ENCODE measurements at places on chromosomes 6 and 20.

DNA sequence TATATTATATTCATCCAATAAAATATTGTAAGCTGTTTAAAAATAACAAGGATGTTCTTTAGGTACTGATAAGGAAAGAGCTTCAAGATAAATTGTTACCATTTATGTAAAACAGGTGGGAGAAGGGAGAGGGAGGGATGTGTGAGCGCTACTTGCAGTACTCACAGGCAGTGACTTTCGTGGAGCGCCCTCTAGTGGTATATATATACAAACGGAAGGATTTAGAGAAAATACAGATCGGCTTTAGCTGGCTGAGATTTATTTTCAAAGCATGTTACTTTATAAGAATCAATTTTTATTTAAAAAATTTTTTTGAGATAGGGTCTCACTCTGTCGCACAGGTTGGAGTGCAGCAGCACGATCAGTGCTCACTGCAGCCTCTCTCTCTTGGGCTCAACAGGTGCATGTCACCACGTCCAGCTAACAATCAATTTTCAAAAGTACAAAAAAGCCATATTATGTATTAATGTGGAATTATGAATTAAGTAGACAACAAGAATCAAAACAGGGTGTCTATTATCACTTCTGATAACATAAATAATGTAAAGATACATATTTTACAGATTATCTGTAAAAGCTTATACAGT lies 3.3 kb upstream of the MOG start:
- no peak for DNase-seq

GRCh38 chr20:45020236-45020886 lies 54.0 kb downstream of the STK4 start:
- no peak for DNase-seq

- DNase-seq = no peak
Measured at GRCh38 chr6:135985471-135985870, 134.0 kb downstream of the PDE7B start.

DNA sequence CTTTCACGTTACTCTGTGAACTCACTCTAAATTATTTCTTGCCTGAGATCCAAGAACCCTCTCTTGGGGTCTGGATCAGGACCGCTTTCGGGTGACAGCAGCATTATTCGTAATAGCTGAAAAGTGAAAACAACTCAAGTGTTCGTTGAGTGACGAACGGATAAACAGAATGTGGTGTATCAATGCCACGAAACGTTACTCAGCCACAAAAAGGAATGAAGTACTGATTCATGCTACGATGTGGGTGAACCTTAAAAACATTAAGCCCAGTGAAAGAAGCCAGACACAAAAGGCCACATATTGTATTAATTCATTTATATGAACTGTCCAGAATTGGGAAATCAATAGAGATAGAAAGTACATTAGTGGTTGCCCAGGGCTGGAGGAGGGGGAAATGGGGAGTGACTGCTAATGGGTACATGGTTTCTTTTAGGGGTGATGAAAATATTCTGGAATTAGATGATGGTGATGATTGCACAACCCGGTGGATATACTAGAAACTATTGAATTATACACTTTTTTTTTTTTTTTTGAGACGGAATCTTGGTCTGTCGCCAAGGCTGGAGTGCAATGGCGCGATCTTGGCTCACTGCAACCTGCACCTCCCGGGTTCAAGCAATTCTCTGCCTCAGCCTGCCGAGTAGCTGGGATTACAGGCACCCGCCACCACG lies 8.4 kb downstream of the PTGIS start:
- no peak for DNase-seq

DNA sequence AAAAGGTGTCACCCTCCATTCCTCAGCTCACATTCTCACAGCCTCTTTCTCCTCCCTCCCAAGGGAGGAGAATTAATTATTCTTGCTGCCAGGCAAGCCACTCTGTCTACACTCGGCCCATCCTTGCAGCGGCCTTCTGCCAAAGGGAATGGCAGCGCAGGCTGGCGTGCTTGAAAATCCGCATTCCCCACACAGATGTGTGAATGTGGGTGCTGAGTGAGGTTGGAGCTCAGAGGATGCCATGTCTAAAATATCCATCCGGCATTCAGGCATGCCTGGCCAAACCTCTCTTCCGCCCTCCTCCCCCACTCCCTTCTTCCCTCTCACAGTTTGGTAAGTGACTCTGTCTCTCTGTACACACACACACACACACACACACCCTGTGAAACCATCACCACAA lies 27.7 kb downstream of the PNPLA1 start:
- DNase-seq = no peak

DNA sequence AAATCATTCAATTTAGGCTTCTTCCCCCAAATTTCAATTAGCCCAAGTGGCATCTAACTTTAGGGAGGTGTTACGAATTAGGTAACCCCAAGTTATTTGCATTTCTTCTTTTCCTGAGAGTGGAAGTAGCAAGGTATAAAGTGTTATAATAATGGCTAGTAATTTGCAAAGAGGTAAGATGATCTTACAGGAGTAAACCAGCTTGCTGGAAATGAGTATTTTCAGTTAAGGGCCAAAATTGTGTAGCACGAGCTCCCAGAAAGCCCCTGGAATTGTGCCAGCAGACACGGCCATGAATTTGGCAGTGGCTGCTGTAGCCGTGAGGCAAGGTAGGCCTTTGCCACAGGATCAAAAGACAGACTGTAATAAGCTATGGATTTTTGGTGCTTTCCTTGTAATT lies 38.0 kb downstream of the CITED2 start:
- DNase-seq = peak; percentile 33

DNA sequence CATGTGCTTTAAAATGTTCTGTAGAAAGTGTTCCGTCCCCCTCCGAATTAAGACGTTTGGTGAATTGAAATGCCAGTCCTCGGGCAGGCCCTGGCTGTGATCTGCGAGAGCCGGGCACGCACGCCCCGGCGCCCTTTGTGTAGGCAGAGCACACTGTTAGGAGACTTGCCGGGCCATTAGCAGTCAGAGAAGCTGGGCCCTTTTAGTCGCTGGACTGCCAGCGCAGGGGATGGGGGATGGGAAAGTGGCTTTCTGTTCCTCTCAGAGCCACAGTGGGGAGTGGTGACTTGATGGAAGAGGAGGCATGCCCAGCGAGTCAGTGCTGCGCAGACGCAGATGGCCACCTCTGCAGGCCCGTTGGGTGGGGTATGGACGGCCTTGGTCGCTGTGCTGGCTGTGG lies 2.2 kb downstream of the PPP1R3G start:
- DNase-seq = no peak

GRCh38 chr20:25992146-25992545 lies 295.5 kb upstream of the ZNF337 start:
- no peak for DNase-seq

GRCh38 chr20:51533291-51534172 lies 9.0 kb downstream of the NFATC2 start:
- DNase-seq = no peak

- DNase-seq = no peak
Measured at GRCh38 chr6:125984311-125984710, 2.0 kb upstream of the TRMT11 start.

- no peak for DNase-seq
Measured at GRCh38 chr6:129494586-129494985, 215.4 kb downstream of the ARHGAP18 start.

GRCh38 chr6:1390133-1390945 lies 963 bp downstream of the FOXF2 start:
- DNase-seq = no peak

DNA sequence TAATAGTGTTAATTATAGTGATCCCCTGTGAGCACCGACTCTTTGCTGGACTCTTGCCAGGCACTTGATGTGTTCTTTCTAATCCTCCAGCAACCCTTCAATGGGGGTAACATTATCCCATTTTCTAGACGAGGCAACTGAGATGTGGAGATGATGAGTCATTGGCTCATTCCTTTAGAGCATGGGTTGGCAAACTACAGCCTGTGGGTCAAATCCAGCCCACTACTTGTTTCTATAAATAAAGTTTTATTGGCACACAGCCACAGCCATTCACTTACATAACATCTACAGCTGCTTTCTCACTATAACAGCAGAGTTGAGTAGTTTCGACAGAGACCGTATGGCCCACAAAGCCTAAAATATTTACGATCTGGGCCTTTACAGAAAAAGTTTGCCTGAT lies 249.5 kb upstream of the KCNG1 start:
- no peak for DNase-seq

GRCh38 chr6:168475188-168476013 lies 34.4 kb downstream of the SMOC2 start:
- no peak for DNase-seq

DNA sequence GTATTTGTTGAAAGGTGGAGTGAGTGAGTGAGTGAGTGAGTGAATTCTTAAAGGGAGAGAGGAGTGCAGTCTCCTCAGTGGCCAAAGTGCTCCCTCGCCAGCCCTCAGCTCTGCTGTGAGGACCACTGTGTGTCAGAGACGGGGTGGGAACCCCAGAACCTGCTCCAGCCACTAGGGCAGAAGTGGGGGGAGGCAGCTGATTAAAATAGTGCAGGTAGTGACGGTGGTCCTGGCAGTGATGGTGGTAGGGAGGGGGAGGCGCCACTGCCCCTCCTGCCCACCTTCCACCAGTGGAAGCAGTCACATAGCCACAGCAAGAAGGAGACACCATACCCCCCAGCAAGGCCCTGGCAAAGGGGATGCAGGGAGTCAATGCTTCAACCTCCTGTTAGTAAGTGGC lies 133.5 kb downstream of the PHACTR3 start:
- no peak for DNase-seq

DNA sequence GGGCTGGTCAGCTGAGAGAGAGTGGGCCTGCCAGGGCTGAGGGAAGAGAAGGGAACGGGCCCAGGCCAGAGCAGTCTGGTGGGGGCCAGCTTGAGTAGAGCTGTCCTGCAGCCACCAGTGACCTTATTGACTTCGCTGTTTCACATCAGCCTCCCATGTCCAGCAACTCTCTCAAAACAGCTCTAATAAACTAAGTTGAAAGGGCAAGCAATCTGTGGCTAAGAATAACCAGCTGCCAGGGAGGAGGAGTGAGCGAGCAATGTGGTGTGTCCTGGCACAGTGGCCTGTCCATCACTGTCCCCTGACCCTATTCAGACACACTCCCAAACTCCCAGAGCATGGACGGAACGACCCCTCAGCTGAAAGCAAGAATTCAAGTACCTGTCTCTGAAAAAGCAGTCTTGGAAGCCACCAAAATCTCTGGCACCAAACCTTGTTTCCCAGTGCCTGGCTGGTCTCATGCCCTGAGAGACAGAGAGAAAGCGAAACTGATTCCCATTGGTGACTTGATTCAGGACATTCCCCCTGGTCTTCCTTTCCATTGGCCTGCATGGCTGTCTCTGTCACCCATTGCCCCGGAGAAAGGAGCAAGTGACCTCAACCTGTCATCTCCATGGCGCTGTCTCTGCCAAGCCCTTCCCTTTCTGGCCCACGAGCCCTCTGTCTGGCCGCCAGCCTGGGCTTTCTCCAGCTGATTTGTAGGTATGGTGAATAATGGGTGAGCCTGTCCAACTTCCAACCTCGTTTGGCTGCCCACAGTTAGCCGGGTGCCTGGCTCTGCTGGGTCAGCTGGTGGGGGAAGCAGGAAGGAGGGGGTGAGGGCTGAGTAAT lies at the start of gene DDO:
Gene DDO, minus strand, starts transcription at position 490 of the 831 bp plus-strand sequence. CDS start 2,113 bp downstream, outside the sequence.
- DNase-seq = peak; percentile 44

- DNase-seq = no peak
Measured at GRCh38 chr6:167831281-167831828, 4.6 kb downstream of the AFDN start.

DNA sequence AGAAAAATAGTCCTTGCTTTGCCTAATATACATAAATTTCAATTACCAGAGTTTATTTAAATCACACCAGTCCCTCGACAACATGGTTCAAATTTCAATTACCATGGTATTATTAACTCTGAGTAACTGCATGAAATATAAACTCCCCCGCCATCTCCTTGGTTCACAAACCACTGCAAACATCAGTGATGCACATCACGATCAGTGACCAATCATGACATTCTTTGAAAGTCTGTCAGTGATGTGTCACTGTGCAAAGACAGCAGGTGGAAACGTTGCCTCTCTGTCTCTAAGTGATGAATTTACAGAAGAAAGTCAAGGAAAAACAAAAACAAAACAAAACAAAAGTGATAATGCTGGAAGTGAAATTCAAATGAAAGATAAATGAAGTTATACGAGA lies 86.7 kb downstream of the TASP1 start:
- DNase-seq = no peak

DNA sequence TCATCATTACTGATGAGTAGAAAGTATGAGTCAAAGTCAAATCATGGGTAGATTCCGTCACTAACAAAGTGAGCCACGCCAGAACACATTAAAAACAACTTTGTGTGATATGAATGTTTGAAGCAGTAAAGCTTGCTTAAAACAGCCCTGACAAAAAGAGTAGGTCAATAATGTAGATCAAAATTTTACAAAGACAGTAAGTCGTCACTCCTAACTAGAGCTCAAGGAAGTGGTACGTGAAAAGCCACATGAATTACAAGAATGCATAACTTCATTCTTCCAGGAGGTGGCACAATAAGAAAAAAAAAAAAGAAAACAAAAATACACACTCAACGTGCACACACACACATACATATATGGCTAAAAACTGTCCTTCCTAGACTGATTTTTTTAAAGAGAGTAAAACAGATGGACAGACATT lies 69.9 kb downstream of the HACE1 start:
- no peak for DNase-seq

DNA sequence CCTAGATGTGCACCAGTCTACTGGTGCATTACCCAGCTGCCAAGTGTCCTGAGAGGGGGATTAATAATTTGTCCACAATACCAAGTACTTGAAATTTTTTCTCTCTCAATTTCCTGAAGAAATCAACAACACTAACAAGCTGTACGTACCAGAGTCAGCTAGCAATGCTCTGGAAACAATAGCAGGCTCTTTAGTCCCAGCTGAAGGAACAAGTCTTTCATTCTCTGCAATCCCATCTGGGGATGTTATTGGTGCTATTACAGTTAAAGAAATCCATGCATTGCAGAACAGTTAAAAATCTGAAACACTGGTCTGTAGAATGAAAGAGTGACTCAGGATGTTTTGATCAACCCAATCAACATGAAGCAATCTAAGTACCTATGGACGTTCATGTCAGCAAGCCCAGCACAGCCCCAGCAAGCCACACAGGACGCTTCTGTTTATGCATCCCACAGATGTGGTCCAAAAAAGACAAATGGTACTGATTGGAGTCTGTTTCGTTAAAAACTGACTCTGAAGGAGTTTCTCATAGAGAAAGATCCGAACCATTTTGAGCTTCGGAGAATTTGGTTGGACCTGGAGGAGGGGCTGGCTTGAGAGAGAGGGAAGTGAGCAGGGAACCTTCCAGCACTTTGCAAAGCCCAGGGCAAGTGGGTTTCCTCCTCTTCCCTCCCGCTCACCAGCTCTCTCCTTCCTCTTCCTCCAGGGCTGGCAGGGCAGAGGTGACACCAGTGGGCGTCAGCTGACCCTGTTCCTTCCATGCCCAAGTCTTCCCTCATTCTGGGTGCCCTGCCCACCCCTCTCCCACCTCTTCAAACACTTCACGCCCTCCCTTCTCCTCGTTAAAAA lies 11.9 kb downstream of the PRR18 start:
- DNase-seq = no peak

Data from omental fat pad (tissue), 4 donors.